ENCODE measurements at places on chromosomes 3 and 15.
A peak's percentile ranks its signal among the peaks of the same experiment; 100 is the strongest.

- DNase-seq, result no peak
These were observed 143.8 kb downstream of the TPRA1 start for GRCh38 chr3:127446756-127447155.

GRCh38 chr3:3618623-3619022 is 180.6 kb upstream of the LRRN1 start:
- no peak for DNase-seq

DNA sequence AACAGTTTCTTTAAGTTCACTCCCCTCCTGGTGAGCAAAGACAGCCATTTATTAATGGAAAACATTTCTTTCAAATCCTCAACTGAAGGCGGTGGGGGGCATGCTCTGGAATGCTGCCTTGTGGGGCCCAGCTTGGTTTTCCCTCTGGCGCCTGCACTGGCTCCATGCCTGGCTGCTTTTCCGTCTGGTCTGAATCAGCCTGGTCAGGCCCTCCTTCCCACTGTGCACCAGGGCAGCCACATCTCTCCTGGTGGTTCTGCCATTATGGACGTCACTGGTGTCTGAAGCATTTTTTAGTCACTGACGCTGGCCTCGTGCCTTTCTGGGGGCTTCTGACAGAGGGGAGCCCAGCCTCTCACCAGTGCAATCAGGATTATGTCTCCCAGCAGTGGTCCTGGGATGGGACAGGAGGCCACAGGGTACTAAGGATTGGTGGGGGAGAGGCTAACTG is 57.6 kb upstream of the APEH start:
- no peak for DNase-seq

- no peak for DNase-seq
These were observed 48.1 kb downstream of the BFSP2 start for GRCh38 chr3:133447750-133448477.

- DNase-seq, result no peak
These were observed 46.5 kb upstream of the SYNPR start for GRCh38 chr3:63231643-63232042.

DNA sequence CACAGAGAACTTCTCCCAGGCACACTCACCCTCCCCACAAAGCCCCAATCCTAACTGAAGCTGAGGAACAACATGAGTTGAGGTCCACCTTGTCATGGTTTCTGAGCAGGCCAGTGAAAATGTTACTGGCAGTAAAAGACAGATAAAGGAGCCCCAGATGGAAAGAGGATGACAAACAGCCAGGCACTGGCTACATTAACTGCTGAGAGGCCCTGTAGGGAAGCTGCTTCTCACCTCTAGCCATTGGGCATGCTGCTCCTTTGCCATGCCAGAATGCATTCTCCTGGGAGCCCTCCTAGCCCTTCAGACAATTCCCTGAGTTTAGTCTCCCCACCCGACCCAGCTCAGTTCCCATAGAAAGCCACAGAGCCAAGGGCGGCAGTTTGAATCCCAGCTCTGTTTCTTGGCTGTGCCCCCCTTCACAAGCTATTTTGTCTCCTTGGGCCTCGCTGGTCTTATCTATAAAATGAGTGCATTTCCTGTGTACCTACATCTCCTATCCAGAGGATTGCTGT is 60.5 kb downstream of the LMCD1 start:
- no peak for DNase-seq

- DNase-seq, result no peak
These were observed 20.3 kb downstream of the C3orf33 start for GRCh38 chr3:155785662-155786295.

DNA sequence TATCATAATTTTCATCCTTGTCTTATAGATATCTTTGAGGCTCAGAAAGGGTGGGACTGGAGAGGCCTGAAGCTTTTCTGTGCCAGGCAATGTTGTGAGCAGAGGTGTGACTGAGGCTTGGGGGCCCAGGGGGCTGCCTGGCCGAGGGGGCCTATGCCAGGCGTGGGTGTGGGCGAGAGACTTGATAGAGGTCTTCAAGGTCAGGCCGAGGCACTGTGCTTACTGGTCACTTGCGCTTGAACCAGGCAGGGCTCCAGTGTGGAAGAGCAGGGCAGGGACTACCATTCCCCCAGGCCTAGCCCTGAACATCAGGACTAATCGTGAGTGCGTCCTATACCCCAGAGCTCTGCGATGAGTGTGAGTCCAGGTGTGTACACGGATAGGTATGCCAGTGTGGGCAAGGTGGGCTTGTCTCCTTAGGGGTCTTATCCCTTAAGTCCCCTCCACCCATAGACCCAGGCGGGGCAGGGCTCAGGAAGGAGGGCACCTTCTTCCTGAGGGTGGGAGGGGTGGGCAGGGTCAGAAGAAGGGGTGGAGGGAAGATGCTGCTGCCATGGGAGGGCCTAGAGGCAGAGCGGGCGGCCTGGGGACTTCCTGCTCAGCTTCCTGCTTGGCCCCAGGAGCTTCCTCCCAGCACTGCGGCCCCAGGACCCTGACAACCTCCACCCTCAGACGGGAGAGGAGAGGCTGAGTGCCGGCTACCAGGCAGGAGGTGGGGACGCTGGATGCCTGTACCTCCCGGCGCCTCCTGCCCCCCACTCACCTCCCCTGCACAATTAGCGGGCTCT is 84.7 kb downstream of the LINGO1 start:
- no peak for DNase-seq

DNA sequence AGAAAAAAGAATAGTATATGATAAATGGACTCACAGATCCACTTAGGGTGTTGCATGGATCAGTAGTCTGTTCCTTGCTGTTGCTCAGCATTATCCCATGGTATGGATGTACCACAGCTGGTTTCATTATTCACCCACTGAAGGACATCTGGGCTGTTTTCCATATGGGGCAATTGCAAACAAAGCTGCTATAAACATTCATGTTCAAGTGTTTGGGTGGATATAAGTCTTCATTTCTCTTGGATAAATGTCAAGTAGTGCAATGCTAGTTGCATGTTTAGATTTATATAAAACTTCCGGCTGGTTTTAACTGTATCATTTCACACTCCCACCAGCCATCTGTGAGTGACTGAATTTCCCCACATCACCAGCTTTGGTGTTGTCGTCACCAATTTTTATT is 137.7 kb downstream of the ASB7 start:
- DNase-seq, result no peak

DNA sequence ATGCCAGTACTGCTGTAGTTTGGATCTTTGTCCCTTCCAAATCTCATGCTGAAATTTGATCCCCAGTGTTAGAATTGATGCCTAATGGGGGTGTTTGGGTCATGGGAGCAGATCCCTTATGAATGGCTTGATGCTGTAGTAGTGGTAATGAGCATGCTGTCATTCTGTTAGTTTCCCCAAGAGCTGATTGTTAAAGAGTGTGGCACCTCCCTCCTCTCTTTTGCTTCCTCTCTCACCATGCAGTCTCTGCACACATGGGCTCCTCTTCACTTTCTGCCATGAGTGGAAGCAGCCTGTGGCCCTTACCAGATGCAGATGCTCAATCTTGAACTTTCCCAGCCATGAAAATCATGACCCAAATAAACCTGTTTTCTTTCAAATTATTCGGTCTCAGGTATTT is 141.3 kb upstream of the DPPA4 start:
- DNase-seq, result no peak

DNA sequence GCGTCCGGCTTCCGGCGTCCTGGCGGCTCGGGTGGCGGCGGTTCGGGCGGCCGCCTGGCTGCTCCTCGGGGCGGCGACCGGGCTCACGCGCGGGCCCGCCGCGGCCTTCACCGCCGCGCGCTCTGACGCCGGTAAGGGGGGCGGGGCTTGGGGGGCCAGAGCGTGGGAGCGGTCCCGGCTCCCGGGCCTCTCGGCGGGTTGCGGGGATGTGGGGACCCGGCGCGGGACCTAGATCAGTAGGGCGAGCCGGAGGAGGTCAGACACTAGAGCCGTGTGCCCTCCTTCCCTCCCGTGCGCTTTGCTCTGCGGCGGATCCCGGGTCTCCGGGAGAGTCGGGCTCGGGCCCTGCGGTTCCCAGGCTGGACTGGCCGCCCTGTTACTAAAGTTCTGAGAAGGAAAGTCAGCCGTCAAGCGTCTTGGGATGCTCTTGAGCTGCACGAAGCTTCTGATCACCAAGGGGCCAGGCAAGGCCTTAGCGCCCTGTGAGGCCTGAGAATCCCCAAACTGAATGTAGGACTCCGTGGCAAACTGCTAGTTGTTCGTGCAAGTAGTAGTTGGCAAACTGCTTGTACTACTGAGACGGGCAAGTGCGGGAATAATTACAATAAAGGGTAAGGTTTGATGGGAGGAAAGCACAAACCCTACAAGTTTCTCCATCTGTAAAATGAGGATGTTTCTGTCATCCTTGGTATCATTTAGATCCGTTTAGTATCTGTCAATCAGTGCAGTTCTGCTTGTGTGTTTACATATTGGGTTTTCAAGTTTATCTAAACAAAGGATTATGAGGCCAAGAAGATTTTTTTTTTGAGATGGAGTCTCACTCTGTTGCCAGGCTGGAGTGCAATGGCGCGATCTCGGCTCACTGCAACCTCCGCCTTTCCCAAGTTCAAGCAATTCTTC is 587 bp downstream of the PIGX start:
- DNase-seq, result peak; percentile 42

DNA sequence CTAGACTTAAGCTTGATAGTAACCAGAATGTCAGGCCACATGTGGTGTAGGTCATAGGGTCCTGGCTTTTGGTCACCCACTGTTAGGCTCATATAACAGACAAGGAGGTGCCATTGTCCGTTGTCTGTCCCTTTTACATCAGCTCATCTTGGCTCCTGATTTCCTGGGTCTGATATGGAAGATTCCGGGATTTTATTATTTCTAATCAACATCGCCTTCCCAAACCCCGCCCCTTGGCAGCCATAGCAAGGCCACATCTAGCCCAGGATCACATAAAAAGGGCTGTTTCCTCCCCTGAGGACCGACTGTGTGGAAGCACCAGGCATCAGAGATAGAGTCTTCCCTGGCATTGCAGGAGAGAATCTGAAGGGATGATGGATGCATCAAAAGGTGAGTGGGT is at the start of gene TGM4:
TGM4 (plus strand) TSS at position 301 of the 400 bp plus-strand sequence; CDS start at position 372, 71 bp downstream.
- no peak for DNase-seq

- DNase-seq, result no peak
These were observed 37.9 kb upstream of the MYH15 start for GRCh38 chr3:108548304-108548703.

GRCh38 chr3:54792584-54792983 is 135.3 kb downstream of the LRTM1 start:
- no peak for DNase-seq

DNA sequence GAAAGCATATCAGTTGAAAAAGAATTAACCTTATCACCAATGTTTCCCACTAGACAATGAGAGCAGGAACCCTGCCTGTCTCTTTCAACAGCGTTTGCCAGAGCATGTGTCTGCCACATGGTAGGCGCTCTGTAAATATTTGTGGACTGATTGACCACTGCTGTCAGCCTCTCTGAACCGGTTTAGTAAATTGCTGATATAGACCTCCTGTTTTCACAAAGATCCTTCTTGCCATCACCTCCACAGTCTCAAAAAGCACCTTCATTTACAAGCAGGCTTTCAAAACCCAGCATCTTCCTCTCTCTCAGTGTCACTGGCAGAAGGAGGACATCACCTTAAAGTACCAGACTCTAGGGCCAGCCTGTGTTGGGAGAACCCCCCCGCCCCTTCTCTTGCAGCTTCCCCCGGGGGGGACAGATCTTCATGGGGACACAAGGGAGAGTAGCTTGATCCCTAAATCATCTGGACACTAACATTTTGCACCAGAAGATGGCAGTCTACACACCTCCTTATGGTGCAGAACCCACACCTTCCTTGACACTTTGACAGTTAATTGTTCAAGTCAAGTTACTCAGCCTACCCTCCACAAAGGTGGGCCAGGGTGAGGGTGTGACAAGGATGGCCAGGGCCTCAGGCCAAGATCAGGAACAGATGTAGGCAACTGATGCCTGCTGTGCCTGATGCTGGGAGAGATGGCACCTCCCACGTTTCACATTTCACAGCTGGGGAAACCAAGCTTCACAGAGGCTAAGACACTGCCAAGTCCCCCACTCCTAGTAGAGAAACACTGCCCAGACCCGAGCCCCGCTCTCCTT is 37.8 kb upstream of the USP3 start:
- DNase-seq, result no peak

- no peak for DNase-seq
These were observed 63.2 kb downstream of the ASB7 start for GRCh38 chr15:100665570-100665969.

DNA sequence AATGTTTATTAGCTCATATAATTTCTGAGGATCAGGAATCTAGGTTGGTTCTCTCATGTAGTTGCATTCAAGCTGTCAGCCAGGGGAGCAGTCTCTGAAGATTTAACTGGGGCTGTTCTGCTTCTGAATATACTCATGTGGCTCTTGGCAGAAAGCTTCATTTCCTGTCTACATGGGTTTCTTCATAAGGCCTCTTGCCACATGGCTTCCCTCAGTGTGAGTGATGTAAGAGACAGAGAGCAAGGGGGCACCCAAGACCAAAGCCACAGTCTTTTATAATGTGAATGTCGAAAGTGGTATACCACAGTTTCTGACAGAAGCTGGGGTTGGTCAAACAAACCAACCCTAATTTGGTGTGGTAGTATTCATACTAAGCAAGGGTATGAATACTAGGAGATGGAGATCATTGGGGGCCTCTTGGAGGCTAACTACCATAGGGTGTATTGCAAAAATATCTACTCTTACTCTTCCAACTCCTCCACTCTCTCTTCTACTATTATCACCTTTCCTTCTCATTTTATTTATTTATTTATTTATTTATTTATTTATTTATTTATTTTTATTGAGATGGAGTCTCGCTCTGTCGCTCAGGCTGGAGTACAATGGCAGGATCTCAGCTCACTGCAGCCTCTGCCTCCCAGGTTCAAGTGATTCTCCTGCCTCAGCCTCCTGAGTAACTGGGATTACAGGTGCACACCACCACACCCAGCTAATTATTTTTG is 123.8 kb downstream of the B3GALNT1 start:
- no peak for DNase-seq

- DNase-seq, result no peak
These were observed 22.2 kb upstream of the BCL6 start for GRCh38 chr3:187767266-187768012.

GRCh38 chr3:54273791-54274190 is 151.4 kb downstream of the CACNA2D3 start:
- DNase-seq, result no peak

GRCh38 chr3:140508550-140508949 is 169.3 kb upstream of the TRIM42 start:
- no peak for DNase-seq

DNA sequence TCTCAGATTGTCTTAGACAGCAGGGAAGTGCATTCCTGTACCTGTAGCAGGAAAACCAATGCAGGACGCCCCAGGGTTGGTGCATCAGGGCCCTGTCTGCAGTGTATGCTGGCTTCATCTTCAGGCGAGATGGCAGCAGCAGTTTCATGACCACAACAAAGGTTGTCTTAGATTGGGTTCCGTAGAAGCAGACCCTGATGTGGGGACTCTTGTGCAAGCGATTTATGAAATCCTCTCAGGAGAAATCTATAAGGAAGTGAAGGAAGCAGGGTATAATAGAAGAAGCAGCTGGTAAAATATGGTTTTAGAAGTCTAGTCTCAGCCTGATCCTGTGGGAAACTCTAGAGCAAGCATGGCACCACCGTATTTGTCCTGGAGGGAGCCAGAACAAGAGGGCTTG is 25.0 kb downstream of the DNAH1 start:
- no peak for DNase-seq

DNA sequence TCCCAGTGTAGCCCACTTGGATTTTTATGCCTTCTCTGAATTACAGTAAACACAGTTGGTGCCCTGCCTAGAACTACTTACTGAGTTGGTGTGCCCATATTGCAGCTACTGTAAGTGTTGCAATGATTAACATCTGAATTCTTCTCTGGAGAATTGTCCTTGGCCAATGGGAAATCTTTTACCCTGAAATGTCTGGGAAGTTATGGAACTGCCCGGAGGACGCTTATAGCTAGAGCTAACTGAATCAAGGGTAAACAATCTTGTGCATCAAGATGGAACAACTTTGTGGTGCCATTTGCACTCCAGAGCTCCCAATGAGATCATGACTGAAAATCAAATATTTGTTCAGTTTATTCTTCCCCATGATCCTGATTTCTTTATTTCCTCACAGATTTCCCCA is 246.7 kb upstream of the CBLB start:
- DNase-seq, result no peak
